Fibroblast of pulmonary artery (primary cell): ENCODE measurements at places on chromosomes 3 and 15.
A peak's percentile ranks its signal among the peaks of the same experiment; 100 is the strongest.

DNA sequence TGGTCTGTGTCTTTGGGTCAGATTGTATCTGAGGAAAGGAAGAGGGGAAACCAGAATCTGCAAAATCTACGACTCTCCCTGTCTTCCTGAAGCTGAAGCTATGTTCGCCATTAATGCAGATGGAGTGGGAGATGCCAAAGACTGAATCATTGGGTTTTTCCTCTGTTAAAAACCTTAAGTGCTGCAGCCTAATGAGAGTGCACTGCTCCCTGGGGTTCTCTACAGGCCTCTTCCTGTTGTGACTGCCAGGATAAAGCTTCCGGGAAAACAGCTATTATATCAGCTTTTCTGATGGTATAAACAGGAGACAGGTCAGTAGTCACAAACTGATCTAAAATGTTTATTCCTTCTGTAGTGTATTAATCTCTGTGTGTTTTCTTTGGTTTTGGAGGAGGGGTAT is 24.0 kb downstream of the RMDN3 start:
- peak; percentile 35 for DNase-seq

DNA sequence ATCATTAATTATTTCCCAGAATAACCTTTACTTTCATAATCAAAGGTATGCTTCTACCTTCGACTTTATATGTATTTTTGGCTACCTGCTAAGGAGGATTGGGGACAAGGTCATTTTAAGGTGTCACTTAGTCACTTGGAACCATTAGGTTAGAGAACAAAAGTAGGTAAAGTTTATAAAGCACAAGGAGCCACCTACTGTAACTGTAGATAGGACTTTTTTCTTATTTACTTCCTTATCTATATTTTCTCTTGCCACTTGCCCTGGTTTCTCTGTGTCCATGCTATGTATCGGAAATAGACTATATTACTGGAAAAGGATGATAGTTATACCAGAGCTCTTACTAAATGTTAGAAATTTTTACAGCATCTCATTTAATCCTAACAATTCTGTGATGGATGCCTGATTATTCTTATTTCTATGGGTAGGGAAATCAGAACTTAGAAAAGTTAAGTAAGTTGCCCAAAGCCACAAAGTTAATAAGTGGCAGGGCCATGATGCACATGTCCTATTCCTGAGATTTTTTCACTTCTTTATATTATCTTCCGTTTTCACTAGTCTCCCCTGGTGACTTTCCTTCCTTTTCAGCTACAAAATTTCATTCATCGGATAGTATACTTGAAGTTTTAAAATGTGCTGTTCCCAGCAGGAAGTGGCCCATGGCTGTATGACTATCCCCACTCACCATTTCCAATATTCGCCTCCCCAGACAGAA is 132.5 kb downstream of the CMSS1 start:
- DNase-seq = no peak

DNA sequence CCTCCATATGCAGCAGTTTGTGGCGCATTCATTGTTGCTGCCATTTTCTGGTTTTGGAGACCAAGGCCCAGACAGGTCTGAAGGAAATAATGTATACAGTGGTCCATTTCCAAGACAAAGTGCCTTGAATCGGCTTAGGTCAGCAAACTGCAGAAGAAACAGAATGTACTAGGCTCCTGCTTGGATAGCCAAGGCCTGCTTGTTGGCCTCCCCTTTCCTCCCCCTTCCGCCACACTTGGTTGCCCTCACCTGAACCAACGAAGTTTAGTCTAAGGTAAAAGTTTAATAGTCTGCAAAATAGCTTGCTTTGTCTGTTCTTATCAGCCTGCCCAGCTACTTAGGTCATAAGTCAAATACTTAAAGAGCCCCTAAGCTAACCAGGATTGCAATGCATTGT is 12.0 kb upstream of the RTP3 start:
- no peak for DNase-seq

GRCh38 chr3:197430934-197431333 is 124.8 kb downstream of the BDH1 start:
- peak; percentile 71 for DNase-seq
